ENCODE measurements at places on chromosomes 13 and 19.

- DNase-seq = no peak
Measured at GRCh38 chr13:37709318-37709717, 110.8 kb upstream of the POSTN start.

- no peak for DNase-seq
Measured at GRCh38 chr13:112330479-112331381, 45.4 kb upstream of the SPACA7 start.

GRCh38 chr13:109743706-109744453 is 42.5 kb downstream of the IRS2 start:
- DNase-seq = peak; percentile 89

DNA sequence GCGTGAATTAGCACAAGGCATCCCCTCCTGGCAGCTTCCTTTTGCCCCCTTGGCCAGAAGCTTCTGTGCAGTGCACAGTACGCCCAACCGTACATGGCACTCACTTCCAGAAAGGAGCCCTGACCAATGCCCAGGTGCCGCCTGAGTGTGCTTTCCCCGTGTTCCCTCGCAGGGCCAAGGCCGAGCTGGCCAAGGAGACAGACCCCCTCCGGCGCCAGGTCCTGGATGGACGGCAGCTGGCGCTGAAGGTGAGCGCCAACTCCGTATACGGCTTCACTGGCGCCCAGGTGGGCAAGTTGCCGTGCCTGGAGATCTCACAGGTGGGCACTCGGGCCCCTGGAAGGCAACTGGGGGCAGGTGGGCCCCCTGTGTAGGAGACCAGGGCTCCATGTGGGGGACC is 9.4 kb upstream of the SPIB start:
- no peak for DNase-seq

DNA sequence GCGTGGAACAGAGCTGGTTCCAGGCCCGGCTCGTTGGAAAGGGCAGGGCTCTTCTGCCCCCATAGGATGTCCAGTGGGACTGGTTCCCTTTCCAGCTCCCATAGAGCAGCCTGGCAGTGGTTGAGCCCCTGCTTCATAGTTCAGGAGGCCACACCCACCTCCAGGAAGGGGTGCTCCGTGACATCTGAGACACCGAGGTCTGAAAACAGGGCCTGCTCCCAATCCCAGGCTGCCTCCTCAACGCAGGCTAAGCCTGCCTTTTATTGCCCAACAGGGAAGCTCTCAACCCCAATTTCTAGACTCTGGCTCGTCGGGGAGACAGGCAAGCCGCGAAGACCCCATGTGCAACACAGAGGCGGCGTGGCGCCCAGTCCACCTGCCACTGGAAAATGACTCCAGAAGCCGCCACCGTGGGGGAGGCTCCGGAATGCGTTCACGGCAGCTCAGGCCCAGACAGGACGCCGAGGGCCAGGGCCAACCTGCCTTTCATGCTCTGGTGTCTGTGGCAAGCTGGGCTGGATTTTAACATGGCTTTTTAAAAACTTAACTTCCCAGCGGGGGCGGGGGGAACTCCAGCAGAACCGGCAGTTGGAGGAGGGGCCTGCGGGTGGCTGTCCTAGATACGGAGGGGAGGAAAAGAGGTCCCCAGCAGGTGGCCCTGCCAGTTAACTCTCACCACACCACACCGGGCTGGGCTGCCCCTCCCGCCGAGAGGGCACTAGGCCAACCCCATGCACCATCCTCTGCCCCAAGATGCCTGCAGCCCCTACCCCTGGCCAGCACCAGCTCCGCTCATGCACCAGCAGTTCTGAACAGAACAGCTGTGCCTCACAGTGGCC is 17.9 kb upstream of the TINCR start:
- DNase-seq = peak; percentile 44

GRCh38 chr13:100394005-100394695 is 194.4 kb downstream of the GGACT start:
- DNase-seq = peak; percentile 85

DNA sequence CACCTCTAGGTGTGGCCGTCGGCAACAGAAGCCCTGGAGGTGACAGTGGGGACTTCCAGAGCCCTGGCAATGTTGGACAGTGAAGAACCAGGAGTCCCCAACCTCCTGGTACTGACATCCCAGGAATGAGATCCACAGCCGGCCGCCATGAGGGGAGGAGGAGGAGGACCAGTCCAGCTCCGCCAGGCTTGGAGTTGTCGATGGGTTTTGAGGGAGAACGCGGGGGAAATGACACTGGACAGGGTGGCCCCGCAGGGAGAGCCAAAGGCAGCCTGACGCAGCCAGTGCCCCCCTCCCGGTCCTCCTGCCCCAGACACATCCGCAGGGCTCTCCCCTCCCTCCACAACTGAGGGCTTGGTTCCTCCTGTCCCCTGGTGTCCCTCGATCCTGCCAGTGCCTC is 57.9 kb downstream of the SPACA7 start:
- DNase-seq = no peak

- DNase-seq = no peak
Measured at GRCh38 chr19:17249887-17250548, 4.3 kb upstream of the NR2F6 start.

DNA sequence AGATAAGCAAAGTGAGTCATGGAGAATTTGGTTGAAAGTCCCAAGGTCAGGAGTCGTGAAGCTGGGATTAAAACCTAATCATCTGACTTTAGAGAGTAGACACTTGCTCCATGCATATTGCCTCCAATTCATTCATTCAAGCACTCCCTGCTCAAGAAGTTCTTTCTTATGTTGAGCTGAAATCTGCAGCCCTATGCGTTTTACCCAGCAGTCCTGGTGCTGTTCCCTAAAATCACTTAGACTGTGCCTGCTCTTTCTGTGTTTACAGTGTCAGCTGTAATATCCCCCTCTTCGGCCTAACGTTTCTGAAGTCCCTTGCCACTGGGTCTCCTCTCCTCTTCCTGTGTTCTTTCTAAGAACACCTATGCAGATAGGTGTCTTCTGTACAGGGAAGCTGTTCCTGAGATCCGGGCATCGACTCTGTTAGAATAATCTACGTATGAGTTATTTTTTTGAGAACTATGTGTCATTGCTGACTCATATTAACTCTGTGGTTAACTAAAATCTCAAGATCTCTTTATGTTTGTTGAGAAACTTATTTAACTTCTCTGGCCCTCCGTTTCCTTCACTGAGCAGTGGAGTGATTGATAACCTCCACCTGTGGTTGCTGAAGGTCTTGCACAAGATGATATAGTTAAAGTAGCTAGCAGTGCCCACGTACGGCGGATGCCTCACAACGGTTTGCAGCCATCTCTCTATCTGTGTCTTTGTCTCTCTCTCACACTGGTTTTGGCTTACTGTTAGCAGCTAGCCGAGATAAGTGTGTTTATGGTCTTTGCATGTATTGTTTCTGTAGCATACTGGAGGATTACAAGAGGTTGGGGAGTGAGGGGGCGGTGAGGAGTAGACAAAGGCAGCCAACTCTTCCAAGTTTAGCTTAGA is 4.7 kb downstream of the ALOX5AP start:
- DNase-seq = peak; percentile 83

DNA sequence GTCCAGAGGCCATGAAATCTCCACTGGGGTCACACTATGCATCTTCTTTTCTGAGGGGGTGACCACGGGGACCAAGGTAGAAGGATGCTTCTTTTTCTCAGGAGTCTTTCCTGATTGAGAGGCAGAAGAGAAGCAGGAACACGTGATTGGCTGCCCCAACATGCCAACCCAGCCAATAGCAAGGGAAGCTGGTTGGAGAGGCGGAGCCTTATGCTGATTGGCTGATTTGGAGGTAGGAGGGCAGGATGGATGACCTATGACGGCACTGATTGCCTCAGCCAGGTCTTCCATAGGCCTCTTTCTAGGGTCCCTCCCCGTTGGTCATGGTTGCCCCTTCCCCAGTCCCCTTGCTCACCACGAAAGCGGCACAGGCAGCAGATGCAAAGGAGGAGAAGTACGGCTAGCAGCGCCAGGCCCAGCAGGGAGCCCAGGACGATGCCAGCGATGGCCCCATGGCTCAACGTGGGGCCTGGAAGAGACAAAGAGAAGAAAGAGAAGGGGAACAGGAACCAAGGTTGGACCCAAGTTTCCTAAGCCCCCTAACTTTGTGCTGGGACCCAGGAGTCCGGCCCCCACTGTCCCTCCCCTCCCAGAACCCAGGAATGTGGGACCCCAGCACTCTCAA is 8.0 kb downstream of the VSIG10L start:
- DNase-seq = no peak

- DNase-seq = peak; percentile 17
Measured at GRCh38 chr13:33787051-33787591, 30.8 kb upstream of the RFC3 start.

- DNase-seq = no peak
Measured at GRCh38 chr19:18434411-18435175, 3.3 kb downstream of the ISYNA1 start.

- no peak for DNase-seq
Measured at GRCh38 chr19:41902594-41902993, 19.6 kb downstream of the ARHGEF1 start.

DNA sequence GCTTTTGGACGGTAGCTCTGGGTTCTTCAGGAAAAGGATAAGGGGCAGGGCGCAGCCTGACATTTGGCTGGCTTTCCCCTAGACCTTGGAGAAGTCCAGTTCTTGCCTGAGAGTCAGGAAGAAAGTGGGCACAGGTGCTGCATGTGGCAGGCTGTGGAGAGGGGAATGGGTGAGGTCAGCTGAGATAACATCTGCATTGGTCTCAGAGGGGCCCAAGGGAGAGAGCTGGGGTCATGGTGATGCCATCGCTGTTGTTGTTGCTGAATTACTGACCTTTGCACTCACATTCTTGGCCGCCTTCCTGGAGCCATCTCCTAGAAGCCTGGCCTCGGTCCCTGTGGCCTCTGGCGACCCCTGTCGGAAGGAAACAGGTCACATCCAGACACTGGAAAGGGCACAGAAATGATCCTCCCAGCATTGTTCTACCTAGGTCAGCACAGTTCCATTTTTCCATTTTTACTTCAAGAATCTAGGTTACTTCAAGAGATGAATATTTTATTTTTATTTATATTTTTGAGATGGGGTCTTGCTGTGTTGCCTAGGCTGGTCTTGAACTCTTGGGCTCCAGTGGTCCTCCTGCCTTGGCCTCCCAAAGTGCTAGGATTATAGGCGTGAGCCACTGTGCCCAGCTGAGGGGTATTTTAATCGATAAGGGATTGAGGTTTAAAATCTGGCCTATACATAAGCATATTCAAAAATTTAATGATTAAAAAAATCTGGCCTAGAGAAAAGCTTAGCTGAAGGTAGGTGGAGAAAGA is 6.5 kb upstream of the LIPE start:
- DNase-seq = peak; percentile 63
